ENCODE measurements at places on chromosomes 1 and 21.

- DNase-seq, result no peak
These were observed 544.1 kb downstream of the NEGR1 start for GRCh38 chr1:71738256-71738655.

DNA sequence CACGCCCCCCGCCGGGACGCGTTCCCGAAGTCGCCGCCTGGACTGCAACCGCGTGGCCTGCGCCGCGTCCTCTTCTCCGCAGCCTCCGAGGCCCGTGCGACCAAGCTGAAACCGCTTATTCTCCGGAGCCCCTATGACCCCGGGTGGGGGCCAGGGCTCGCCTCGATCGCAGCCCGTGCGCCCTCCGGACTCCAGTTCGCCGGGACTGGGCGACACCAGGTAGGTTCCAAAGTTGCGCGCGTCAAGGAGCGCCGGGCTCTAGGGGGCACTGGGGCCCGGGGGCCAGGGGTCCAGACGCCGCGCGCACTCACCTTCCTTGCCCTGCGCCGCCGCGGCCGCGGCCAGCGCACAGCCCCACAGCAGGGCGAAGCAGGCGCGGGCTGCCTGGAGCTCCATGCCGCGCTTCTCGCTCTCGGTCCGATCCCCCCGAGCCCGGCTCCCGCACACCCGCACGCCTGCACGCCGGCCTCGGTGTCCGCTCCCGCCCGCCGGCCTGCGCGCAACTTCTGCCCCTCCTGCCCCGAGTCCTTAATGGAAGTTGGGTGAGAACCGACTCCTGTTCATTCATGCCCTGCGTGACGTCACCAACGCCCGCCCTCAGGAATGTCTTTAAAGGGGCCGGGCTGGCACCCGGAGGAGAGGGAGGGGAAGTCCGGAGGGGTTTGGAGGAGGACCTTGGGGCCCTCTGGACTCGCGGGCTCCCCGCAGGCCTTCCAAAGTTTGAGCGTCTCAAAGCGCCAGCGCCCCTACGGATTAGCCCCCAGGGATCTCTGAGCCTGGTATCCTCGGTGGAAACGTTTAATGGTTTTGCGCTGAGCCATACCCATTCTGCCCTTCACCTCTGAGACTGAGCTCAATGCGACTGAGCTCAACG is at the start of gene EPHA2:
Gene EPHA2 (minus strand): TSS at position 533 of the 874 bp plus-strand sequence. CDS start 137 bp downstream, at position 396.
- DNase-seq, result peak; percentile 47

GRCh38 chr1:201272799-201273198 is 10.5 kb upstream of the PKP1 start:
- no peak for DNase-seq

- no peak for DNase-seq
These were observed 38.5 kb upstream of the LAX1 start for GRCh38 chr1:203726417-203726867.

- DNase-seq, result no peak
These were observed 117.1 kb downstream of the NRIP1 start for GRCh38 chr21:14947613-14948160.

GRCh38 chr1:198970916-198971315 is 332.1 kb downstream of the PTPRC start:
- DNase-seq, result peak; percentile 14

- DNase-seq, result no peak
These were observed 683 bp downstream of the PPOX start for GRCh38 chr1:161166669-161167548.

GRCh38 chr1:185567440-185567839 is 166.8 kb upstream of the HMCN1 start:
- no peak for DNase-seq

DNA sequence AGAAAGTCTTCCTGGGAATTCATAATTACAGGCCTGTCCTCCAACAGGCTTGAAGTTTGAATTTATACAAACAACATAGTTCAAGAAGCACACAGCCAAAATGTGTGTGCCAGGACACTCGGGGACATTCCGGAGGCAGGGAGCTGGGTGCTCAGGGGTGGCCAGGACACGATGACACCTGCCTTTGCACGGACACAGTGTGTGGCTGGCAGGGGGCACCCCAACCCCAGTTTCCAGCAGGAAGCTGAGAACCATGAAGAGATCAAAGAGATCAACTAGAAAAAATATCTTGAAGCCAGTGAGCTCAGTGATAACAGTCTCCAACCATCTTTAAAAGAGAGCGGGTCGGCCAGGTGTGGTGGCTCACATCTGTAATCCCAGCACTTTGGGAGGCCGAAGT is 32.5 kb upstream of the TRAPPC10 start:
- no peak for DNase-seq

- no peak for DNase-seq
These were observed 82.4 kb upstream of the BCL10 start for GRCh38 chr1:85358702-85359438.

GRCh38 chr21:17466166-17466565 is 46.7 kb upstream of the CXADR start:
- DNase-seq, result no peak

- DNase-seq, result no peak
These were observed 6.7 kb downstream of the MTHFR start for GRCh38 chr1:11799099-11799498.

DNA sequence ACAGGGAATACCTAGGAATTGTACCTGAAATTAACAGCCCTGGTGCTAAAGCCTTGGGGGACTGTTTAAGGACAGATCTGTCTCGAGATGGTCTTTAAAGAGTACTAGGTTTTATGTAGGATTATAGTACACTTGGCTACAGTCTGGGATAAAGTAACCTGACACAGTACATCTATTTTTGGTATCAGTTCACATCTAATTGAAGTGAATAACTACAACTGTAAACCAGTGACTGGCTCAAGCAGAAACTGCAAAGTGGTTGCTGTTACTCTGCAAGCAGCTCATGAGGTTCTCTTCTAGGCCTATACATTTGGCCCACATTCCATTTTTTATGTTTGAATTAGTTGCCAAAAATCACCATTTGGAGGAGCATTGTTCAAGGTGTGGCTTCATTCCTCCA is 320.8 kb upstream of the USP25 start:
- DNase-seq, result no peak

DNA sequence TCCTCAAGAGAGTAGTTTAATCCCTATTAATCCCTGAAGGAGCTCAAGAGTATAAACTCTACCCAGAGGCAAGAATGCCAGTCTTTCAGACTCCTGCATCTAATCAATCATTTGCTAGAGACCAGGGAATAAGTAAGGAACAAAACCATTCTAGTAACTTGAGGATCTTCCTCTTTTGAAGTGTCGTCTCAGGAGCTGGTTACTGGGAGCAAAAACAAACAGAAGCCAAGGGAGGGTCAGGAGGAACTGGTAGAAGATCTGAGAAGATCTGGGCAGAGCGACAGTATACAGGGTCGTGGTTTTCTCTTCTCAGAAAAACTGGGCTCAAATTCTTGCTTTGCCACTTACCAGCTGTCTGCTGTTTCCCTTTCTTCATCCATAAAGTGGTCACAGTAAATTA is 69.3 kb downstream of the RPS6KA1 start:
- DNase-seq, result no peak

DNA sequence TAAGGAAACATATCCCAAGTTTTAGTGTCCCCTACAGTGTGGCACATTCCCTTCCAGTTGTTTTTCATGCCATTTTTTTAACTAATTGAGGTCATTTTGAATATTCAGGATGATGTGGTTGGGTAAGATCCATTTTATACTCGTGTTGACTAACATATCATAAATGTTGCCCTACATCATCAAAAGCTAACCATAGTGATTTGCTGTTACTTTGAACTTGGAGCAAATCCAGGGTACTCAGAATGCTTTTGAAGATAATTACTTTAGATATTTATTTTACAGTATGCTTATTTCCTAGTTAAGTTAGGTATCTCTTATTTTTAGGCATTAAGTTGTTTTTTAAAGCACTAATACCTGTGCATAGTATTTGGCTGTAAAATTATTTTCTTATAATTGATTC is 57.8 kb downstream of the DYRK1A start:
- no peak for DNase-seq

- DNase-seq, result no peak
These were observed 68.5 kb downstream of the BACE2 start for GRCh38 chr21:41236352-41236973.

DNA sequence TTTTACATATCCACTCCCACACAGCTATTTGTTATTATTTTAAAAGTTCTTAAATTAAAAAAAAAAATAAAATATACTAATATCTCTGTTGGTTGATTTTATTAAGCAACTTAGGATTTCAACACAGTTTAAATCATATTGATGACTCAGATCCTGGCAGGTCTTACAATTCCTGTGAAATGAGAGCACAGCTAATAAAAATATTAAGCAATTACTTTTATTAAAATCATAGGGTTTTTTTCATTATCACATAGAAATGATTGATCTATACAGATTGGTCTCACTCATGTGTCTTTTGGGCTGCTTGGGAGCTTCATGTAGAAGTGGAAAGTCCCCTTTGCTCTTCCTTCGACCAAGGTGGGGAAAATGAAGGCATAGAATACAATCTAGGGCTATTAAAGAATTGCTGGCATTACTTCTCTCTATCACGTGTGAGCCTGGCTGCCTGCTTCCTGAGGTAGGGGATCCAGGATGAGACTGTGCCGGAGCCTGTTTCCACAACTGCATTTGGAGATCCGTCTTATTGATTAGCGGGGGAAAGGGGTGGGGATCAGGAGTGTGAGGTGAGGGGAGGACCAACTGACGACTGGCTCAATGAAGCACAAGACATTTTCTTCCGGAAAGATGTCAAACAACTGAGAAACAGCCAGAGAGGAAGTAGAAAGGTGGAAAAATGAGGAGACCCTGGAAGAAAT is 858.0 kb downstream of the USP25 start:
- peak; percentile 47 for DNase-seq

DNA sequence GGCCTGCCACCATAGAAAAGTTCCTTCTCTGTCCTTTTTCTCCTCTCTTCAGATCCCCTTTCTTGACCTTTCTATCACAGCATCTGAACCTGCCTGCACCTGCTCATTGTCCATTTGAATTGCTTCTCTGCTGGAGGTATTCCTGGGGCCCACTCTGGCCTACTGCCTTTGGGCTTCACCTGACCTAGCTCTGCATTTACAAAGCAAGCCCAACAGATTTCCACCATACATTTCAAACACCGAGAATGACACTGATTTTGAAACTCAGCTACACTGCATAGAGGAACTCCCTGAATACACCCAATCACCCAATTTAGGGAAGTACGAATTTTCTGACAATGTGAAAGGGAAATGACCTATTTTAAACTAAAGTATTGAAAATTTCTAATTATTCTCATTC is 284.5 kb upstream of the USP25 start:
- no peak for DNase-seq

GRCh38 chr21:21508859-21509258 is 510.6 kb downstream of the NCAM2 start:
- DNase-seq, result no peak

GRCh38 chr21:39006571-39007311 is 176.5 kb downstream of the PSMG1 start:
- no peak for DNase-seq

- DNase-seq, result no peak
These were observed 24.7 kb downstream of the SSBP3 start for GRCh38 chr1:54381524-54381923.

DNA sequence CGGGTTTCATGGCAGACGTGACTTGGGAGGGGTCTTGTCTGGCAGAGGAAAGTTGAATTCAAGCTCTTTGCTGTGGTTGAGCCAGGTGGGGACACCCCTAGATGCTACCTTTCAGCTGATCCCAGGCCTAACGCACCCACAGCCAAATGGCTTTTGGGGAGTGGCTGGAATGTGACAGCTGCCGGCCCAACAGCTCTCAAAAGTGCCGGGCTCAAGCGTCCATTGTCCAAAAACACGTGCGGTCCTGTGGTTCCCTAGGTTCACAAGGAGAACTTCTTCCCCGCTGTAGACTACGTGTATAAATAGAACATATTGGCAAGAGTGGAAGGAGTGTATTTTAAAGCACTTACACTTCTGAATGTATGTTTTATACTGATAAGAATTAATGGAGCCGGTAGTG is 87.1 kb upstream of the ARHGEF16 start:
- no peak for DNase-seq

DNA sequence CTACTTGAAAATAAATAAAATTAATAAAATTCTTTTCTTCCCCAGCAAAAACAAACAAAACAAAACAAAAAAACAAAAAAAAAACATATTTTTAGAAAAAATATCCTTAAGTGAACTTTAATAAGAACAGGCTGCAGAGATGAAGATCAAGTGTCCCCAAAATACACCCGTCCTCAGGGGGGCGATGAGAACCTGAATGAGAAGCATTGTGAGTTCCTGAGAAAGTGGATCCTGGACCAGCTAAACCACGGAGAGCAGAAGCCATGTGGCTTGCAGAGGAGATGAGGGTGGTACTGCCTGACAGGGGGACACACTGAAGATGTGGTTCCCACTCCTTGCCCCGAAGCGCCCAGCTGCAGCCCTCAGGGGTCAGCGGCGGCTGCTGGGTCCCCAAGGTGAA is 89.3 kb downstream of the ITPKB start:
- DNase-seq, result no peak

GRCh38 chr1:200542162-200542561 is 78.4 kb downstream of the KIF14 start:
- no peak for DNase-seq

DNA sequence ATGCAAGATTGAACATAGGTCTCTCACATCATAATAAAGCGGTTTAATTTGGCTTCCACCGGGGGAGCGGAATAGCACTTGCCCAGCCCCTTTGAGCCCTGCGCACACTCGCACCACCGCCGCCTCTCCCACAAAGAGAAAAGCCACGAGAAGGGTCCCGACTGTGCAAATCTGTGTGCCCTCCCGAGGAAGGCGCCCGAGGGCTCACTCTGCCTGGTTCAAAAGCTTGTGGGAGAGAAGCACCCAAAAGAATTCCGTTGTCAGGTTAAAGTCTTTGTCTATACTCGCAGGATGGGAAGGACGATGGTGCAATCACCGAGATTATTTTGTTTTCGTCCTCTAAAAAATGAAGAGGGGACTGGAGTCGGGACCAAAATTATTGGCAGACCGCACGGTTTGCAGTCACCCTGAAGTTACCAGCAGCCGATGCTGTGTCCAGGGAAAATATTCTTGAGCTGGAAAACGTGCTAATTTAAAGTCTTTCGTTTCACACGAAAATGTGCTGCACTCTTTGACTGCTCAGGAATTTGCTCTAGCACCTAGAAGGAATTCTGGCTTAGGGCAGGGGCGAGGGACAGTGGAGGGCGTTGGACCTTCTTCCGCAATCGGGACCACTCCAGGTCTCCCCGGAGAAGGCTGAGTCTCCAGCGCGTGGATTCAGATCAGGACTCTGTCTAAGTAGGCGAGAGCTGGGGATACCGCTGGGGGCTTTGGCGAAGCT is 6.6 kb upstream of the SIM2 start:
- DNase-seq, result no peak

GRCh38 chr1:223709598-223709997 is 2.7 kb upstream of the CAPN2 start:
- no peak for DNase-seq

DNA sequence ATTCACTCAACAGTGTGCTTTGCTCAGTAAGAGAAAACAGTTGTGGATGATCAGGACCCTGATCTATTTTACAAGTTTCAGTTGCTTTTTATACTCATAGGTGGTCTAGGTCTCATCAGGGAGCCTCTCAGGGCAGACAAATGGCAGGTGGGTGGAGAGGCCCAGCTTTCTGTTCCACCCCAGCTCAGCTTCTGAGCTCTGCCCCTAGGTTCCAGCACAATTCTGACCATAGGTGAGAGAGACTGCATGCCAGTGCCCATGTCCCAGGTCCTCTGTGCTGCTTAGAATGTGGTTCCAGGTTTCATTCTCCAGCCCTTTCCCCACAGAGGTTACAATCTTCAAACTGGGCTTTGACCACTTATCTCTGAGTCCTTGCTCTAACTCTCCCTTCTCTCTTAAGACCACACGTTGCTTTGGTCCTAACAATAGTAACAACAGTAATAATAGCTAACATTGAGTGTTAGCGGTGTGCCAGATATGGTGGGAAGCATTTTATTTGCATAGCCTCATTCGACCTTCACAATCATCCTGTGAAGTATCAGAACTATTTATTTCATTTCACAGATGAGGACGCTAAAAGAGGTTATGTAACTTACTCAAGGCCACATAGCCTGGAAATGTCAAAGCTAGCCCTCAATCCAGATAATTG is 19.6 kb upstream of the DUSP10 start:
- no peak for DNase-seq

Data from fibroblast of the conjunctiva (primary cell).